Left kidney (tissue), 8 donors: ENCODE measurements at places on chromosomes 1 and 21. TPM values are rescaled to one million over a fixed set of nuclear protein-coding genes. Genes with fewer than 3 reads are reported as not detected.

DNA sequence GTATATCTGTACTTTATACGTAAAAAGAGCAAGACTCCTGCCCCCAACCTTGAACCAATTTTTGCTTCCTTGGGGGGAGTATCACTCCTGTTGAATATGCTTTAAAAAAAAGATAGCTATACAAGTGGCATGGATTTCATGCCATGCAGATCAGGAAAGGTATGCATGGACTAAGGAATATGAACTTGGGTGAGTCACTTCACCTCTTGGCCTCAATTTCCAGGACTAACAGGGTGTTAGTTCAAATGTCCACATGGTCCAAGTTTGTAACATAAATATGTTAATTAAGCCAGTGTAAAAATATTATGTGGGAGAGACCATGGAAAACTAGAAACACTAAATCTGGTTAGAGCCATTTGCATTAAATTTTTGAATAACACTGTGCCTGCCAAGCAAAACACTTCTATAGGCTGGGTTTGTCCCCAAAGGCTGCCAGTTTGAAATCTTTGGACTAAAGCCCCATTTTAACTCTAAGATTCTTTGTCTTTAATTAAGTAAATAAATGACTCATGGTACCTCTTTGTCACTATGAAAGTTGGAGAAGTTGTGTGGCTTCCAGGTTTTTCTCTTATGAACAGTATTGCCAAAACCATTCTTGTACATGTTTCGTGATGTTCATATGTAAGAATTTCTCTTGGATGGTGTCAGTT is 33.1 kb downstream of the FAM177B start:
- DNase-seq, result no peak

- DNase-seq, result no peak
These were observed 152.0 kb upstream of the HMCN1 start for GRCh38 chr1:185581961-185582725.

GRCh38 chr1:182715531-182715930 is 31.1 kb upstream of the RGS8 start:
- DNase-seq, result no peak

GRCh38 chr1:230414694-230415093 is 11.4 kb downstream of the PGBD5 start:
- DNase-seq, result no peak

- DNase-seq, result no peak
These were observed 72.7 kb upstream of the TINAGL1 start for GRCh38 chr1:31503570-31503969.

- DNase-seq, result no peak
These were observed 303.7 kb downstream of the HLX start for GRCh38 chr1:221182791-221183533.

DNA sequence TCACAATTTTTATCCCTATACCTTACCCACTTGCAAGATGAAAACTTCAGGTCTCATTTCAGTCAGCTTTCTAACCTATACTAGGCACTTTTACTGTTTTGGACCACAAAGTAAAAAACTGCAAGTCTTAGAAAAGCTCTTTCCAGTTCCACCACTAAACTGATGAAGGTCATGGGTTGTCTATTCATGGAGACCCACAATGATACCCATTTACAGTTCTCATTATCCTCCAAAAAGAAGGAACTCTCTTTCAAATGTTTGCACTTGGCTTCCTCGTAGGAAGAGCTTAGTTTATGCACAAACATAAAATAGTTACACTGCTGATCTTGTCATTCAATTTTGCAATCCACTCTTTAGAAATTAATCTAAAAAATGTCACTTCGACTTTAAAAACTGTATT is 9.3 kb downstream of the ZNF281 start:
- no peak for DNase-seq

Gene NUDT4B
- 1.8 TPM for polyA plus RNA-seq

Gene NBPF6
- not detected for polyA plus RNA-seq

DNA sequence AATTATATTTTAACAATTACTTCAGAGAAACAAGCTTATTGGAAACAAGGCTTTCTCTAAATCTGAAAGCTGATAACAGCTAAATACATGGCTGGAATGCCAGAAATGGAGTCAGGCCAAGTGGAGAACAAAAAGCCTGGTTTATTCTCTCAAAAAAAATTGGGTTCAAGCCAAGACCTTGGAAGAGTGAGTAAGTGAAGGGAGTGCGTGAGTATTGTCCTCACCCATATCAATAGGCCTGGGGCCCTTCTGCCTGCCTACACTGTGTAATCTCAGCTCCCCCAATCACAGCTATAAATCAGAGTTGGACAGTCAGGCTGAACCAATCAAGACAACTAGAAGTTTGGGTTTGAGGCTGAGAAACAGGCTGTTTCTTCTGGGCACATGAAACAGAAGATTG is 7.4 kb downstream of the KYAT3 start:
- peak; percentile 36 for DNase-seq

DNA sequence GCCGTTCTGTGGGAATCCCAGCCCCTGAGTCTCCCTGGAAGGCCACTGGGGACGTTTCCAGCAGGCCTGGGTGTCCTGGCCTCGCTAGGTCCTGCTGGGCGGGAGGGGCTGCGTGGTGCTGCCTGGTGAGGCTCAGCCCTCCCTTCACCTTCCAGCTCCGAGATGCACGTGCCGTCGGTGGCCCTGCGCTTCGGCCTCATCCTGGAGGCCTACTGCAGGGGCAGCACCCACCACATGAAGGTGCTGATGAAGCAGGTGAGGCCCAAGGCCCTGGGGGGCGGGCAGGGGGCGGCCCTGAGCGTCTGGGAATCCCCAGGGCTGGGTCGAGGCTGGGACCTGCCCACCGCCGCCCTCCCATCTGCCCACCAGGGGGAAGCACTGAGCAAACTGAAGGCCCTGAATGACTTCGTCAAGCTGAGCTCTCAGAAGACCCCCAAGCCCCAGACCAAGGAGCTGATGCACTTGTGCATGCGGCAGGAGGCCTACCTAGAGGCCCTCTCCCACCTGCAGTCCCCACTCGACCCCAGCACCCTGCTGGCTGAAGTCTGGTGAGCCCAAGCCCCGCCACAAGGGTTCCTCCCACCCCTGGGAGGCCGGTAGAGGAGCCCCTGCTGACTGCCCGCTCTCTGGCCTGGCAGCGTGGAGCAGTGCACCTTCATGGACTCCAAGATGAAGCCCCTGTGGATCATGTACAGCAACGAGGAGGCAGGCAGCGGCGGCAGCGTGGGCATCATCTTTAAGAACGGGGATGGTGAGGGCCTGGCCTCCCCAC is 70.3 kb downstream of the PIK3CD start:
- DNase-seq, result peak; percentile 31

Gene ABCA4
- 11.4 TPM for polyA plus RNA-seq

DNA sequence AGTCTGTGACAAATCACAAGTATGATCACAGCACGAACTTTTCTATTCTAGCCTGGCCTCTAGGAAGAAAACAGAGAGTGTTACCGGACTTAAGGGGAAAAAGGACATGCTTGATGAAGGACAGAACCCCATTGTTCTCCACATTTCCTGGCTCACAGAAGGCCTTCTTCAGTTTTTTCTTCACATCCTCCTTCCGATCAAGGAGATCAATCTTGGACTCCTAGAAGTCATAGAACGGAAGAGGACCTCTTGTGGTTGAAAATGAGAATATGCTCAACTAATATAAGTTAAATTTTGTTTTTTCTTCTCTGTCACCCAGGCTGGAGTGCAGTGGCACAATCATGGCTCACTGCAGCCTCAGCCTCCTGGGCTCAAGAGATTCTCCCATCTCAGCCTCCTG is 30.3 kb downstream of the YARS1 start:
- no peak for DNase-seq

DNA sequence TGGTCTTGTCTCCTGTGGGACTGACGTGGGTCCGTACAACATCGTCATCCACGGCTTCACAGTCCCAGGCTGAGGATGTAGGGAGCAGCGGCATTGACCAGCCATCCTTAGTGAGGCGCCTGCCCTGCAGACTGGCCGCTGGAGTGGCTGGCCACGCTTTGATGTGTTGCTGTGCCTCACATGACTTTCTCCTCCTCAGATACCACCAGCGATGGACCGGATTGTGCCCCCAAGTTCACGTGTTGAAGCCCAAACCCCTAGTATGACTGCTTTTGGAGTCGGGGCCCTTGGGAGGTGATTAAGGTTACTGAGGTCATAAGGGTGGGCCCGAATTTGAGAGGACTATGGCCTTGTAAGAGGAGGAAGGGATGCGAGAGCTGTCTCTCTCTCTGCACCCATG is 122.5 kb downstream of the PCBP3 start:
- no peak for DNase-seq

GRCh38 chr1:7403265-7404045 is 367.6 kb upstream of the VAMP3 start:
- no peak for DNase-seq

DNA sequence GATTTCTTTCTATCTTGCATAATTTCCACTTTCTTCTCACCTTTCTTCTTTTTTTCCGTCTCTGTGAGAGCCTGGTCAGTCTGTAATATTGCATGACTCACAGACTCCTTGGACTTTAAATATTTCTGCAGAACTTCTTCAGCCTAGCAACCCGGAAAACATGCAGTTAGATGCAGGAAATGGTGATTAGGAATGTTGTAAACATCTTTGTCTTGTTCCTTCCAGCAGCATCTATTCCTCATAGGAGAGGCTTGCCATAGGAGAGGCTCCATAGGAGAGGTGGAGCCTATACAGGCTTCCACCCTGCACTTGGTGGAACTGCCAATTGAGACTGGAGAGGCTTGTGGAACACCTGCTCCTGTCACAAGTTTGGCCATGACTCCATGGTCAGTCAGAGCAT is 10.0 kb downstream of the GBP5 start:
- DNase-seq, result no peak

Gene VWA5B1
- polyA plus RNA-seq, result 2.5 TPM

Gene TMPRSS15
- polyA plus RNA-seq, result 0.50 TPM

DNA sequence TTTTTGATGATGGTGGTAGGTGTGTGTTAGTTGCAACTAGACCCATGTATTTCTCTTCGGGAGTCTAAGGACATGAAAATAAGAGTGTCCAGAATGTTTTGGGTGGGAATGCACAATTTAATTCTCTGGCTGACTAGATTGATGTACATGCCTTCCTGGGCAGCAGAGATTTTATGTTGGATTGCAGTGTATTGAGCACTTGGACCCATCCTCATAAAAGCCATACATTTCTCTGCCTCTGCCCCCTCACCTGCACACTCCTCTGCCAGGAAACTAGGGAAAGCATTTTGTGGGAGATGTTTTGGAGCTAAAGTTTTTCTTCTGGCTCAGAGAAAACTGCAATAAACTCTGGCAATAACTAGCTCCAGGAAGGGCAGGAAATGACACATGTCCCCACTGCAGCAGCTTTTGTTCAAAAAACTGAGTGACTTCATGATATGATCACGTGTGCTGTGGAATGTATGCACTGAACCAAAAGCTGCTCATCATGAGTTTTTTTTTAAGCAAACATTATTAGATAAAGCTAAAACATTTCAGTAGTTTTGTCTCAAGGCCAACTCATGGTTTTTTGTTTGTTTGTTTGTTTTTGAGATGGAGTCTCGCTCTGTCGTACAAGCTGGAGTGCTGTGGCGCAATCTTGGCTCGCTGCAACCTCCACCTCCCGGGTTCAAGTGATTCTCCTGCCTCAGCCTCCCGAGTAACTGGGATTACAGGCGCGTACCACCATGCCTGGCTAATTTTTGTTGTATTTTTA is 17.6 kb downstream of the RIT1 start:
- DNase-seq, result no peak

DNA sequence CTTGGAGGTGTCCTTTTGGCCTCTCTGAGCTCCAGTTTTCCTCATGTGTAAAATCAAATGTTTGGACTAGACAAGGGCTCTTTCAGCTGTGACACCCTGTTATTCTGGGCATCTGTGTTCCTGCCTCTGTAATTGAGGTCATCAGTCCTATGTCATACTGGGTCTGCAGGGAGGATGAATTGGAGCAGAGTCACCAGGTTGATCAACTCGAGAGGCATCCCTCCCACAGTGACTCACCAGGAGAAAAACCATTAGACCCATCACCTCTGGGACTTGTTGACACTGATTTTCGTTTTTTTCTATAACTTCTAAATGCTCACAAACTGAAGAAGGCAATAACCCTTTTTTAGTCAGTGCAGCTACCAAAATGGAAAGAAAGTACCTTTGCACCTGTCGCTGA is 82.2 kb downstream of the ST6GALNAC5 start:
- no peak for DNase-seq

Gene ACTL8
- polyA plus RNA-seq, result not detected

DNA sequence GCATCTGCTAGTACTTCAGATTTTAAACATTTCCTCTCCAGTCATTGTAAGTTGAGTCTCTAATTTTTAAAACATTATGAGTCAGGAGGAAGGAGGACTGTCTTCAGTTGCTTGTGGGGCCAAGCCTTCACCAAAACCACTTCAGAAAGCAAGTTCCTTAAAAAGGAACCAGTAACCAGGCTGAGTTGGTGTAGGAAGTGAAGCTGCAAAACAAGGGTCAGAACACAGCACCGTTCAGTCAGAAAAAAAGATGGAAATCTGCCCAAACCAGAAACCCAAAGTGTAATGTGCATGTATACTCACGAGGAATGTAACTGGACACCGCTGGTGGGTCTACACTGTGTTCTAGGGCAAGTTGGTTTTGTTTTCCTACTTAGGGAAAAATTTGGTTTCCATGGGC is 402.1 kb downstream of the SETD4 start:
- DNase-seq, result no peak

- no peak for DNase-seq
These were observed 42.1 kb upstream of the SRP9 start for GRCh38 chr1:225735252-225736149.
